ENCODE measurements at places on chromosomes 11 and 22. TPM values are rescaled to one million over a fixed set of nuclear protein-coding genes. Genes with fewer than 3 reads are reported as not detected.

GRCh38 chr11:72947229-72947628 lies 133.0 kb downstream of the ATG16L2 start:
- no peak for DNase-seq

DNA sequence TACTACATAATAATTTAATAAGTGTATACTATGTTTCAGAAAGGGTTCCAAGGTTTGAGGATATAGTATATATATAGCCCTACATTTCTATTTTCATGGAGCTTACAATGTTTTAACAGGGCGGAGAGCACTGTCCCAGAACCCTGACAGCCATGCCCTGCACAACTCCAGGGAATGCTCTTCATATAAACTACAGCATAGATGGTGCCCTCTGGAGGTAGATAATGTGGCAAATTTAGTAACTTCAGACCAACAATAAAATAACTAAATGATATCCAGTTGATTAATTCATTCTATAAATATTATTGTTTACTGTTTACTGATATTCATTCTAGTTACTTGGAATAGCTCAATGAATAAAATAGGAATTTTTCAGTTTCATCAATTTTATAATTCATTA lies 693.7 kb upstream of the CCDC179 start:
- DNase-seq: no peak

DNA sequence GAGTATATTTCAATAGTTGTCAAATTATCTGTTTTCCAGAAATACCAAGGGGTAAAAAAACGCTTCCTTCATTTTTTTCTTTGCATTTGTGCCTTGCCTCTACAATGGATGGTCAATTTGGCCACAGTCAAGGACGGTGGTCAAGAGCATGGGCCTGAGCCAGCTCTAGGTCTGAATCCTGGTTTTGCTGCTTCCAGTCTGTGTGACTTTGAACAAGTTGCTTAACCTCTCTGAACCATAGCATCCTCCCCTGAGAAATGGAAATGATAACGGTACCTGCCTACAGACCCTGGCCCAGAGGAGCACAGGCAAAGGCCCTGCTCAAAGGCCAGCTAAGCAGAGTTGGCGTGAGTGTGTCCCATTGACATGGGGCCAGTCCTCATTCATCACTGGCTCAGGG lies 3.1 kb downstream of the PNPLA5 start:
- DNase-seq: no peak

- no peak for DNase-seq
Measured at GRCh38 chr11:17132654-17133053, 55.2 kb upstream of the RPS13 start.

GGTLC2 gene
- not detected for total RNA-seq
